HFF-Myc (cell line): ENCODE measurements at places on chromosomes 1 and 21.

- no peak for DNase-seq
These were observed 22.1 kb downstream of the RGS8 start for GRCh38 chr1:182662121-182662890.

DNA sequence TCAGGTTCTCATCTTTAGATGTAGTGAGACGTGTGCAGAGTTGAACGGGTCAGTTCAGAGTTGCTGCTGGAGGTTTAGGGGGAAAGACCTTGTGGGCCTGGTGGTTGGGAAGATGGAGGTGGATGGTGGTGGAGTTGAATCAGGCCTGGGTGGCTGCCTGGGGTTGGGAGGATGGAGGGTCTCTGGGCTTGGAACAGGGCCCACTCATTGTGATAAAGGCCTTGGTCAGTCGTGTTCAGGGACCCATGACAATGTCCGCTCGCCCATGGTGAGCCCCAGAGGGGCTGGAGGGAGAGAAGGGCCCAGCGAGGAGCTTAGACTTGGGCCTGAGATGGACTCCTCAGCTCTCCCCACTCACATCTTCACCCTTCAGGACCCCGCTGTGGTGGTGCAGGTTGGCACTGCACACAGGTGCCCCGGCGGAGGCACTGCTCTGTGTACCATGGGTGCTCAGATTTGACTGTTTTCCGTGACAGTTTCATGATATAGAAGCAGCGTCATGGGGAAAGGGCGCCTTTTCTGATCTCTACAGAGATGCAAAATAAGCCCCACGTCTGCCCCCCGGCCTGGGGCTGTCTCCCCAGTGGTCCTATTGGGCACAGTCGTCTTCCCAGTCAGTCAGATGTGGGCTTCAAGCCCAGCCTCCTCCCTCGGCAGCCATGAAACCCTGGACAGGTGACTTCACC is 39.2 kb downstream of the DISP3 start:
- DNase-seq = no peak

- DNase-seq = no peak
These were observed 1.9 kb upstream of the IRF2BP2 start for GRCh38 chr1:234611847-234612351.

DNA sequence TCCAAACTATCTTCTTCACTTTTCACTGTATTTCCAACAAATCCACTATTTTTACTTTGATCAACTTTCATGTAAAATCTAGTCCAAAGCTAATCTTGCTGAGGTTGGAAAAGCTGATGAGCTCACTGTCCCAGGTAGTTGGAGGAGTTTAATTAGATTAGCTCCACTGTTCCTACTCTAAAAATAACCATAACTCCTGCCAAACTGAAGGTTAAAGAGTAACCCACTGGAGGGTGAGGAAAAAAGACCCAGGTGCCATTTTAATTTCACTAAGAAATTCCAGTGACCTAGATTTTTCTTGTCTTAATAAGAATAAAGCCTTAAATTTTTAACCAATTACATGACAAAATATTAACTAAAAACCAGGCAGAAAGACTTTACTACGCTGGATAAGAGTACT is 15.3 kb downstream of the DCAF8 start:
- no peak for DNase-seq

DNA sequence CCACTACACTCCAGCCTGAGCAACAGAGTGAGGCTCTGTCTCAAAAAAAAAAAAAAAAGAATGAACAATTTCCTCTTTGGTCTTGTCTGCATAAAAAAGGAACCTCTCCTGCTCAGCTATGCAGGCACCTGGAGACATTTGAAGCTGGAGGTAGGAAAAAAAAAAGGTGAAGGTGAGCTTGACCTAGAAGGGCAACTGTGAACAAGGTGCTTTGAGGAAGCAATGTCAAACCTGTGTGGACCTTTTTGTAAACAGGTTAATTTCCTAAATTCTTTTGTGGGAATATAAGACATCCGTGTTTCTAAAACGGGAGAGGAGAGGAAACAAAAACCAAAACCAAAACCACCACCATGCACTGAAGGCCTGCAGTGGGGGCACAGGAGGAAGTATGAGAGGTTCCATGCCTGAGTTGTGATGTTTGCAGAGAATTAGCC is 77.5 kb downstream of the SLC45A1 start:
- DNase-seq = no peak

DNA sequence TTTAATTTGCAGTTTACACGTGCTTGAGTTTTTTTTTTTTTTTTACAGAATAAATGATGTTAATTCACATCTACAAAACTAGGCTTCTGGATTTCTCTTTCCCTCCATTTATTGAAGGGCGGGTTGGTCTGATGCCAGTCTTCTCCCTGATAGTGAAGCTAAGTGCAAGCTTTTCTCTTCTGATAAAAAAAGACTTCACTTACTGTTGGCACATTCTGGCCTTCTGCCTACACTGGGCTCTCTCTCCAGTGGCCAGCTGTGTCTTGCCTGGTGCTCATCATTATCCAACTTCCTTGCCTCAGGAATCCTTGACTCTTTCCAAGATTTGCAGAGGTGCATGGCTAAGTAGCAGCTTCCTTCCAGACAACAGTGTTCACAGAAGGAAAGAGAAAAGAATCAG is 7.6 kb upstream of the RAP1A start:
- no peak for DNase-seq

- no peak for DNase-seq
These were observed 37.4 kb downstream of the DENND1B start for GRCh38 chr1:197737916-197738315.

GRCh38 chr1:15994081-15994480 is 10.0 kb upstream of the SRARP start:
- no peak for DNase-seq

DNA sequence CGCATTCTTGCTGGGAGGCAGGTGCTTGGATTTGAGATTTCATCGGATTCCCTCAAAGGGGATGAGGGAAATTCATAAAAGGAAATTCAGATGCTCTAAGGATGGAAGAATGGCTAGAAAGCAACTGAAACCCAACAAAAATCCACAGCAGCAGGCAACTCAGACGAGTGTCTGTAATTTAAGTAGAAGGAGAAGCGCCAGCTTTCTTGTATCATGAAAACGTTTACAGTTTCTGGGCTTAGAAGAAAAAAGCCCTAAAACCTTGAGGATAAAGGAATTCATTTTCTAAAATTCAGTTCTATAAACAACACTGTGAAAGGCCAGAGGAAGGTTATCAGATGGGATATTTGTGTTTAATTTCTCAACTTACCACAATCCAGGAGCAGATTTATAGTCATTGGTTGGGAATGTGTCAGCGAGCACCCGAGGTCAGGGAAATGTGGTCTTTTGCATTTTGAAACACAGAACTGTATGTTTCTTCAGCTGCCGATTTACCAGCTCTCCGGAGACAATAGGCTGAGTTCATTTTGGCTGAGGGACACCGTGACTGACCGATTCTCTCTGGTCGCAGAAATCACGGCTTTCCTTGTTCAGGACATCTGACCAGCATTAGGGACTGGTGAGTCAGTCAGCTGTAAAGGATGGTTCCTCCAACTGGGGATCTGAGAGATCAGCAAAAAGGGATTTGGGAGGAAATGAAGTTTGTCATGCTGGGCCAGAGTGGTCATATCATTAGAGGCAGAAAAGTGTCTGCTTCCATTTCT is 111.6 kb upstream of the ERRFI1 start:
- DNase-seq = peak; percentile 79

- DNase-seq = no peak
These were observed 10.9 kb downstream of the KRTAP22-2 start for GRCh38 chr21:30579346-30579745.

DNA sequence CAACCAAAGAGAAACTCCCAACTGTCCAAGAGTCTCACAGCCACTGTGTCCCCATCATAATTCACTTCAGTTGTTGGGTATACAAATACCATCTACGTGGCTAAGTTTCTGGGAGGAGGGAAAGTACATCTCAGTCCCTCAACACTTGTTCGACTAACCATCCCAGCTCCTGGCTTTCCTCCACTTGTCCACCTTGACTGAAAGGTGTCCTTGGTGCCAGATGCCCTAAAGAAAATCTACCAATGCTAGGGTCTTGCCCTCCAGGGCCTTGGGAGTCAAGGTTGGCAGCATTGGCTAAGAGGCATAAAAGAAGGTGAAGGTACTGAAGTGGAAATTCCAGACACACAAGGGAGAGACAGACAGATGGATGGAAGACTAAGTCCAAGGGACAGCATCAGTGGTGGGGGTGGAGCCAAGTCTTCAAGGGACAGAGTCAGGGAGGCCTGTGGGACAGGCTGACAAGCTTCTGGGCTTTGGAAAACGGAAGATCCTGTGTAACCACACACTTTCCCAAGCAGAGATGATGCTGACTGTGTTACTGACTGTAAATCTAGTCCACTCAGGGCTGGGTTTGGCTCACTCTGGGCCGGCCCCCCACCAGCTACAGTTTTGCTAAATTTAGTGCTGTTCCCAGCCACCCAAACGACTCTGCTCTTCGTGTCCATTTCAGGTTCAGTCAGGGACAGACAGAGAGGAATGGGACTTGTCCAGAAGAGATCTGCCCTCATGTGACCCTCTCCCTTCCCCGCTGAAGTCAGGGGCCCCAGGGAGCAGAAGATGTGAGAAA is 60.1 kb downstream of the CD34 start:
- DNase-seq = no peak

- no peak for DNase-seq
These were observed 100.1 kb upstream of the S1PR1 start for GRCh38 chr1:101136739-101137138.

GRCh38 chr1:74578101-74578500 is 65.7 kb upstream of the LRRC53 start:
- no peak for DNase-seq

DNA sequence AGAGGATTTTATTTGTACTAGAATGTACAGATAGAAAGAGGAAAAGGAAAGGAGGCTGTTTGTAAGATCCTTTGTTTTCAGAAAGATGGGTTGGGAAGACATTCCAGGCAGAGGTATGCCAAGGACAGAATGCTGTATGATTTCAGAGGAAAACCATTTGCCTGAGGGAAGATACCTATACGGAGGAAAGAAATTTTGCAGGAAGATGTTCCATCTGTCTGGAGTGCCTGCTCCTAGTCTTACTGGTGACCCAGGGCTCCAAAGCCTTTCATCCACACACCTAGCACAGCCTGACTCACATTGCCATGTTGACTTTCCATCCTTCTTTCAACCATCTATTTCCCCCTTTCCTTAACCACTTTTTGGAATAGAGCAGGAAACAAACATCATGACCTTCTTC is 18.2 kb downstream of the SAMD13 start:
- DNase-seq = no peak

DNA sequence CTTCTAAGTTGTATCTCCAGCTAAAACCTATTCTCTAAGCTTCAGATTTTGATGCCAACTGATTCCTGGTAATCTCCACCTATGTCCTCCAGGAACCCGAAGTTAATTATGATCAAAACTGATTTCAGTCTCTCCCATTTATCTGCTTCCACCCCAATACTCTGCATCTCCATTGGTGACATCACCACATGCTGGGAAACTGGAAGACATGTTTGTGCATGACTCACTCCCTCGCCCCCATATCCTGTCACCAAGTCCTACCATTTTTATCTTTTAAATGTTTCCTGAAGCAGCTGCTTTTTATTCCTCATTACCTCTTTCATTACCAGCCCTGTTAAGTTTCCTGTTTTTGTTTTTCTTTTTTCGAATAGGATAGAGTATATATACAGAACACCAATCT is 228.5 kb downstream of the LRRC40 start:
- peak; percentile 32 for DNase-seq

DNA sequence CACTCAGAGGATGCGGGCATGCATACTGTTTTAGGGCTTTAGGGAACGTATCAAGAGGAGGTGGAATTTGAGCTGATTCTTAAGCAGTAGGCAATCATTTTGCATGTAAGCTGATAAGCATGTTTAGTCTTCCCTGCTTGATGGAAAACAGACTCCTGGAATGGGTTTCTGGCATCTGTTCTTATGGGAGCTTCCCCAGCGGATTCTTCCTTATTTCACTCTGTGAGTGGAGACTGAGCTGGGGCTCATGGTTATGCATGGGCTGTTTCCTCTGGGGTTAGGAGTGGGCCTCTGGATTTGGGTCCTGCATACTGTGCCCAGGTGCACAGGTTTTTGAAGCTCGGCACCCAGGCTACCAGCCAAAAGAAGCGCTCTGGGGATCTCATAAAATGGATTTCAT is 93.4 kb downstream of the DIRAS3 start:
- DNase-seq = no peak

GRCh38 chr1:151867321-151867720 is 13.8 kb upstream of the THEM5 start:
- no peak for DNase-seq

DNA sequence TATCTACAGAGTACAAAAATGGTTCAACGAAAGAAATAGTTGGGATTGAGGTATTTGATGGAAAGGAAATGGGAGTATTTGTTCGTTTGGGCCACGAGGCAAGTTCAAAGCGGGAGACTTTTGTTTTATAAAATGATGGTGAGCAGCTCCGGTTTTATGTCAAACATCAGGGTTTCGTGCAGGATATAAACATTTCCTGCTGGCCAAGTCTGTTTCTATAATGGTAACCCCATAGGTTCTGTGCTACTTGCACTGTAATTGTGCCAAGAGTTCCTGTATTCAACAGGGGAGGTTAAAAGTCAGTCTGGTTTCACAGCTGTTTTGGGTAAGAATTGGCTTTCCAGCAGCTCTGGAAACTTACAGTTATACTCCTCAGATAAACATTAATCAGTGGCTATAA is 290.3 kb upstream of the NRIP1 start:
- no peak for DNase-seq

GRCh38 chr1:94160811-94161210 is 39.9 kb upstream of the ABCA4 start:
- peak; percentile 40 for DNase-seq

DNA sequence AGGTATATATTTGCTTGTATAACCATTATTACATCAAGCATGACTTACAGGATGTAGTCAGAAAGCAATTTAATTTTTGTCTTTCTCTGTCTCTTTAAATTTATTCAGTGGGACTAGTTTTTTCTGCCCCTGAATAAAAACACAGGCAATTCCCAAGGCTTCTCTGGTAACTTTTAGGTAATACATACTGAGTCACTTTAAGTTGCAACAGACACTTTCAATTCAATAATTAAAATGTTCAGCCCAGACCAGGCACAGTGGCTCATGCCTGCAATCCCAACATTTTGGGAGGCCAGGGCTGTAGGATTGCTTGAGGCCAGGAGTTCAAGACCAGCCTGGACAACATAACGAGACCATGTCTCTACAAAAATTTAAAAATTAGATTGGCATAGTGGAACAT is 12.3 kb downstream of the SLC44A3 start:
- no peak for DNase-seq

- no peak for DNase-seq
These were observed 22.8 kb downstream of the S100A6 start for GRCh38 chr1:153513023-153513422.

GRCh38 chr1:192749349-192749748 is 59.5 kb upstream of the RGS2 start:
- no peak for DNase-seq
